ENCODE measurements at places on chromosomes 11 and 22. TPM values are rescaled to one million over a fixed set of nuclear protein-coding genes. Genes with fewer than 3 reads are reported as not detected.

DNA sequence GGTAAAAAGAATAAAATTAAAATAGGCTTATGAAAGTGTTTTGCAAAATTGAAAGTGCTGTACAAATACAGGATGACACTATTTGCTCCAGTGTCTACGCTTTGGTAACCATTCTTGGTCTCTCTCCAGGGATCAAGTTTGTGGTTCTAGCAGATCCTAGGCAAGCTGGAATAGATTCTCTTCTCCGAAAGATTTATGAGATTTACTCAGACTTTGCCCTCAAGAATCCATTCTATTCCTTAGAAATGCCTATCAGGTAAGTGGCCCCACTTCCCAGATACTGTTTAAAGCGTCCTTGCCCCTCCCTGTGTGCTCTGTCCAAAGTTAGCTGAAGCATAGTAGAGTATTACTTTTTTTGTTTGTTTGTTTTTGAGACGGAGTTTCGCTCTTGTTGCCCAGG is 3.1 kb downstream of the TRAPPC4 start:
- DNase-seq, result no peak
- no peaks in the 10 kb centered on the region for H3K4me1 ChIP-seq
- no peak overlapping the region for H3K4me3 ChIP-seq

DNA sequence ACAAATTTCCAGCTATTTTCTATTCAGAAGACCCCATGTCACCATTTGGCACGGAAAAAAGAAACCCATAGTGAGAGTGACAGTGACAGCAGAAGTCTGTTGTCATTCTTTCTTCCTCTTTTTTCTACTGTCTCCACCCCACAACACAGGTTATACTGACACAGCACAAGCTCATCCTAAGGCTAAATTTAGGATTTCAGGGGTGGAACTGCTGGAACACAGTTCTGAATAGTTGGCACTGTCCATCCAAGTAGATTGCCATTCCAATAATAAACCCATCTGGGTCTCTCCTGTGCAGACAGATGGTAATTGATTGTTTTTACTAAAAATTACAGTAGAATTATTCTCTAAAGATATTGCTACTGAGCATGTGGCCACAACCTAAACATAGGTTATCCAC is 95.2 kb upstream of the C11orf87 start:
- H3K4me1 ChIP-seq, result no peaks in the 10 kb centered on the region
- DNase-seq, result no peak
- H3K36me3 ChIP-seq, result no peaks in the 10 kb centered on the region
- no peaks in the 10 kb centered on the region for H3K27me3 ChIP-seq

DNA sequence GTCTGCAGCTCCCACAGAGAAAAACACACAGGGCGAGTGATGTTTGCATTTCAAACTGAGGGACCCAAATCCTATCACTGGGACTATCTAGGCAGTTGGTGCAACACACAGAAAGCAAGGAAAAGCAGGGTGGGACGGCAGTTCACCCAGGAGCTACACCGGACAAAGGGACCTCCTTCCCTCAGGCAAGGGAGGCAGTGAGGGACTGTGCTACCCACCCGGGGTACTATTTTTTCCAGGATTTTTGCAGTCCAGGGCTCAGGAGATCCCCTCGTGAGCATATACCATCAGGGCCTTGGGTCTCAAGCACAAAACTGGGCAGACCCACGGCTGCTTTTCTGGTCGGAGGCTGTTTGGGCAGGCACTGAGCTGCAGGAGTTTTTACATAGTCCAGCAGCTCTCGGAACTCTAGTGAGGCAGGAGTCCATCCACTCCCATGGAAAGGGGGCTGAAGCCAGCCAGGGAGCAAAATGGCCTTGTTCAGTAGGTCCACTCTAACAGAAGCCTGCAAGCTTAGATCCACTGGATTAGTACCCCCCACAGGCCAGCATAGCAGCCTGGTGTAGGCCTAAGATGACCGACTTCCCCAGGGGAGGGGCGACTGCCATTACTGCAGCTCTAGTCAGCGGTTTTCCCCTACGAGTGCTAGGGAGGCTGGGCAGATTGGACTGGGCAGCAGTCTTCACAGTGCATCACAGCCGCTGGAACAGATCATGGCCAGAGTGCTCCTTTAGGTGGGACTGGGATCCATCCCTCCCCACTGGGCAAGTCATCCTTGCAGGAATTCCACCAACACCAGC is 28.2 kb downstream of the CARD18 start:
- H3K27me3 ChIP-seq, result no peaks in the 10 kb centered on the region
- no peaks in the 10 kb centered on the region for H3K36me3 ChIP-seq
- DNase-seq, result no peak
- H3K4me1 ChIP-seq, result no peaks in the 10 kb centered on the region
- H3K4me3 ChIP-seq, result no peak overlapping the region

P2RX3 gene
- total RNA-seq, result not detected

ARL2 gene
- total RNA-seq, result 136 TPM

DNA sequence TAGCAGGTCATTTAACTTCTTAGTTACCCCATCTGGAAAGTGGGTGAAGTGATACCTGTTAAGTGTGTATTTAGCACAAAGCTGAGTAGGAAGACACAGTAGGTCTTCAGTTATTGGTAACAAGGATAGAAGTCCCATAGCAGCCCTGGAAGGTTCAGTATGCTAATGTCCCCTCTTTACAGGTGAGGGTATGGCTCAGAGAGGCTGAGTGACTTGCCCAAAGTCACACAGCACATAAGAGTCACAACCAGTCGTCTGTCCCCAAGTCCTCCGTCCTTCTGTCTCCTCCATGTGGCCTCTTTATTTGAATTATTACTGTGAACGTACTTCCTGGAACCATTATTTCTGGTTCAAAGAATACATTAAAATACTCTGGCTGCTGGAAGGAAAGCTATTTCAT is 10.5 kb downstream of the ASPHD2 start:
- no peak for DNase-seq
- no peaks in the 10 kb centered on the region for H3K4me1 ChIP-seq
- no peak overlapping the region for H3K27ac ChIP-seq
- no peaks in the 10 kb centered on the region for H3K27me3 ChIP-seq
- no peak overlapping the region for H3K4me3 ChIP-seq

DNA sequence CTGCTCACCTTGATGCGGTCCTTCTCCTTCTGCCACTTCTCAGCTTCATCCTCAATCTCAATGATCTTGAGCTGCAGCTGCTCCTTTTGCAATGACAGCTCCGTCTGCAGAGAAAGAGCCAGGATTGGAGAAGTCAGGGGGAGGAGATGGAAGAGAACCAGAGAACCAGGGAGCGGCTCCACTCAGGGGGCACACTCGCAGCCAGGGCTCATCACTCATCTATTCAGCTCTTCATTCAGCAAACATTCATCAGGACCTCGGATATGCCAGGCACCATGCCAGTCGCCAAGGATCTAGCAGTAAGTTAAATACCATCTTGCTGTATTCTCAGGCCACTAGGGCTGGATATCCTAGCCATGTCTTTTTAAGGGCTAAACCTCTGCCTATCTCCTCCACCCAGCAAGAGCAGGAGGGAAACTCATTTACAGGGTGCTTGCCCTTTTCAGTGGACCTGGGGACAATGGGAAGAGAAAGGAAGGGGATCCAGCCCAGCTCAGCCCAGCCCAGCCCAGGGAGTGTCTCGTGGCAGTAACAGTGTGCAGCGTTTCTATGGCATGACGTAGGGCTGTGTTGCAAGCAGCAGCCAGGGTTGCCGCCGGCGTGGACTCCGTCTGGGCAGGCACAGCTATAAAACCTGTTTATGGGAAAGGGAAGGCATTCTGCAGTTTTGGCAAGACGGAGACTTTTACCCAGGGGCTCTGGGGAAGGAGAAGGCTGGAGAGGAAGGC is 9.4 kb downstream of the TRIM29 start:
- peak overlapping the region; percentile 53 for H3K27ac ChIP-seq
- H3K36me3 ChIP-seq, result no peaks in the 10 kb centered on the region
- no peak overlapping the region for H3K4me3 ChIP-seq
- no peaks in the 10 kb centered on the region for H3K27me3 ChIP-seq

- H3K4me3 ChIP-seq, result no peak overlapping the region
- no peaks in the 10 kb centered on the region for H3K4me1 ChIP-seq
- H3K27ac ChIP-seq, result no peak overlapping the region
- no peak for DNase-seq
- no peaks in the 10 kb centered on the region for H3K36me3 ChIP-seq
These were observed 125.7 kb downstream of the WT1 start for GRCh38 chr11:32309530-32310213.

NAALAD2 gene
- total RNA-seq, result 1.8 TPM

CSNK2A3 gene
- 0.33 TPM for total RNA-seq

DNA sequence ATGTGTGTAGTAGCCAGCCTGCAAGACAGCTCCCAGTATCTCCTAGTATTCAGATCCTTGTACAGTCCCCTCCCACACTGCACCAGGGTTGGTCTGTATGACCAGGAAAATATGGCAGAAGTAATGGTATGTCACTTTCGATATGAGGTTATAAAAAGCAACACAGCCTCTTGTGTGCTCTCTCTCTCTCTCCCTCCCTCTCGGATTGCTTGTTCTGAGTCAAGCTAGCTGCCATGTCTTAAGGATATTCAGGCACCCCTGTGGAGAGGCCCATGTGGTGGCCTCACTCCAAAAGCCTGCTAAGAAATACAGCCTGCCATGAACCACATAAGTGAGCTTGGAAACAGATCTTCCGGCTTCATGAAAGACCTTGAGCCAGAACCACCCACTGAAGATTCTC is 25.4 kb downstream of the FXYD6 start:
- H3K36me3 ChIP-seq, result no peaks in the 10 kb centered on the region
- H3K4me1 ChIP-seq, result peaks cover 33% of the 10 kb centered on the region
- H3K27me3 ChIP-seq, result no peaks in the 10 kb centered on the region
- peak overlapping the region; percentile 23 for H3K27ac ChIP-seq
- DNase-seq, result peak; percentile 79

- DNase-seq, result no peak
- H3K36me3 ChIP-seq, result no peaks in the 10 kb centered on the region
- peaks cover 9% of the 10 kb centered on the region for H3K4me1 ChIP-seq
- H3K27ac ChIP-seq, result no peak overlapping the region
These were observed 71.5 kb upstream of the SORL1-AS1 start for GRCh38 chr11:121524233-121524631.

DNA sequence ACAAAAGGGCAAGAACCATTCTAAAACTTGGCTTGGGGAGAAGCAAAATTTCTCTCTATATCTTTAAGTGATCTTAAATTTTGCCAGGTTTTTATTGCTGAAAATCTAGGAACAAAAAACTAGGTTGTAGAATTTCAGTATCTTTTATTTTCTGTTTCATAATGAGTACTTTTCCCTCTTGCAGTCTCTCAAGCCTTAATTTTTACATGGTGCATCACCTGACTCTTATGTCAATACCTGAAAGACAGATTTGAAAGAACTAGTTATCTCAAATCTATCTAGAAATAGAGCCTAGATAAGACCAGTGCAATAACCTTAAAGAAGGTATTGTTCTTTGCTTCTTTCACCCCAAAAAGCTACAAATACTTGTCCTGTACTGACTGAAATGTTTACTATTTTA is 122.1 kb downstream of the TRIM44 start:
- H3K27ac ChIP-seq, result no peak overlapping the region
- H3K4me3 ChIP-seq, result no peak overlapping the region
- H3K27me3 ChIP-seq, result no peaks in the 10 kb centered on the region
- H3K36me3 ChIP-seq, result no peaks in the 10 kb centered on the region
- DNase-seq, result no peak
- peaks cover 40% of the 10 kb centered on the region for H3K4me1 ChIP-seq

- H3K4me1 ChIP-seq, result peaks cover 14% of the 10 kb centered on the region
- H3K36me3 ChIP-seq, result no peaks in the 10 kb centered on the region
- no peak for DNase-seq
These were observed 4.9 kb upstream of the TCN2 start for GRCh38 chr22:30602049-30602448.

MMP27 gene
- not detected for total RNA-seq

DNA sequence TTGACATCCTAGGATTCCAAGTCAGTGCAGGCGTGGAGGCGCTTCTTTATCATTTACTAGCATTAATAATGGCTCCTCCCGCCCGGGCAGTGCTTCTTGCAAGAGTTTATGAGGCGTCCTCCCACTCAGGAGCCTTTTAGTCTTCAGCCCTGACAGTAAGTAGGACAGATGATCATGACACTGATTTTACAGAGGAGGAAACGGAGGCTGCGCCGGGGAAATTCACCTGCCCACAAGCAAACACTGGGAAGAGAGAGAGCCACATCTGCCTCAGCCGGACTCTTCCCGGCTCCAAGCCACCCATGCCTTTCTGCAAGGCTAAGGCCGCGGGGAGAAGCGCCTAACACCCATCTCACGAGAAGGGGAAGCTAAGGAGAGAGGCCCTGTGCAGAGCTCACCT is 35.9 kb downstream of the KIAA0930 start:
- H3K36me3 ChIP-seq, result peaks cover 57% of the 10 kb centered on the region
- no peak overlapping the region for H3K27ac ChIP-seq
- no peak overlapping the region for H3K4me3 ChIP-seq

- no peaks in the 10 kb centered on the region for H3K27me3 ChIP-seq
- H3K4me1 ChIP-seq, result no peaks in the 10 kb centered on the region
- H3K4me3 ChIP-seq, result no peak overlapping the region
These were observed 42.1 kb upstream of the SEZ6L start for GRCh38 chr22:26127126-26127525.

C11orf86 gene
- total RNA-seq, result not detected

SLC2A11 gene
- total RNA-seq, result 13.8 TPM

DNA sequence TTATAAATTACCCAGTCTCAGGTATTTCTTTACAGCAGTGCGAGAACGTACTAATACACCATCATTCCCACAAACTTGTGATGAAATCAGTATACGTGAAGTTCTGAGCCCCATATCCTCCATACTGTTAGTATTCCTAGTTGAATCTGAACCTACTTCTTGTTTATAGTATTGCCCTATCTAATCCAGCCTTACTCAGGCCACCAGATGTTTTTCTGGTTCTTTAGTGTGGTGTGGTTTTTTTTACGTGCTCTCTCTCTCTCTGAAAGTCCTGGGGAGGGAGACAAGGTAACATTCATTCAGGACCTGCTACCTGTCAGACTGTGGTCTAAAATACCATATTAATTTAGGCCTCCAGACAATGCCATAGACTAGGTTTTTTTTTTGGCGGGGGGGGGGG is 47.6 kb upstream of the TEAD1 start:
- H3K4me3 ChIP-seq, result no peak overlapping the region
- no peak for DNase-seq
- no peaks in the 10 kb centered on the region for H3K4me1 ChIP-seq
- H3K27me3 ChIP-seq, result no peaks in the 10 kb centered on the region
- no peaks in the 10 kb centered on the region for H3K36me3 ChIP-seq

GLB1L2 gene
- 108 TPM for total RNA-seq

GRCh38 chr11:44607987-44608386 is 42.5 kb downstream of the CD82 start:
- no peaks in the 10 kb centered on the region for H3K27me3 ChIP-seq
- no peaks in the 10 kb centered on the region for H3K4me1 ChIP-seq
- DNase-seq, result no peak
- H3K36me3 ChIP-seq, result peaks cover 10% of the 10 kb centered on the region

LMO1 gene
- total RNA-seq, result not detected

- no peak overlapping the region for H3K4me3 ChIP-seq
- peak; percentile 50 for DNase-seq
- H3K27me3 ChIP-seq, result no peaks in the 10 kb centered on the region
- H3K4me1 ChIP-seq, result no peaks in the 10 kb centered on the region
- no peaks in the 10 kb centered on the region for H3K36me3 ChIP-seq
These were observed 27.6 kb upstream of the BAIAP2L2 start for GRCh38 chr22:38137876-38138687.

- H3K27ac ChIP-seq, result no peak overlapping the region
- peaks cover 38% of the 10 kb centered on the region for H3K4me1 ChIP-seq
- H3K27me3 ChIP-seq, result no peaks in the 10 kb centered on the region
- DNase-seq, result peak; percentile 48
- no peak overlapping the region for H3K4me3 ChIP-seq
These were observed 2.3 kb downstream of the USP35 start for GRCh38 chr11:78190871-78191538.

GAL3ST3 gene
- not detected for total RNA-seq

Data from sigmoid colon (tissue), 7 donors.